ENCODE measurements at places on chromosomes 5 and 9. TPM values are rescaled to one million over a fixed set of nuclear protein-coding genes. Genes with fewer than 3 reads are reported as not detected.

GABRG2 gene
- total RNA-seq, result 0.74 TPM

PCDHGA7 gene
- 5.2 TPM for total RNA-seq

GRM6 gene
- total RNA-seq, result not detected

RAB3C gene
- total RNA-seq, result 2.5 TPM

SGCD gene
- 6.9 TPM for total RNA-seq

MYMK gene
- not detected for total RNA-seq

- no peak for DNase-seq
- no peak overlapping the region for H3K4me3 ChIP-seq
- no peak overlapping the region for H3K27ac ChIP-seq
- no peaks in the 10 kb centered on the region for H3K36me3 ChIP-seq
- H3K27me3 ChIP-seq, result no peaks in the 10 kb centered on the region
Measured at GRCh38 chr5:148205044-148205806, 2.4 kb downstream of the SPINK6 start.

- peaks cover 15% of the 10 kb centered on the region for H3K4me1 ChIP-seq
- no peak overlapping the region for H3K27ac ChIP-seq
- no peaks in the 10 kb centered on the region for H3K27me3 ChIP-seq
- H3K4me3 ChIP-seq, result no peak overlapping the region
- H3K36me3 ChIP-seq, result no peaks in the 10 kb centered on the region
Measured at GRCh38 chr5:168364151-168364661, 72.8 kb downstream of the WWC1 start.

DNA sequence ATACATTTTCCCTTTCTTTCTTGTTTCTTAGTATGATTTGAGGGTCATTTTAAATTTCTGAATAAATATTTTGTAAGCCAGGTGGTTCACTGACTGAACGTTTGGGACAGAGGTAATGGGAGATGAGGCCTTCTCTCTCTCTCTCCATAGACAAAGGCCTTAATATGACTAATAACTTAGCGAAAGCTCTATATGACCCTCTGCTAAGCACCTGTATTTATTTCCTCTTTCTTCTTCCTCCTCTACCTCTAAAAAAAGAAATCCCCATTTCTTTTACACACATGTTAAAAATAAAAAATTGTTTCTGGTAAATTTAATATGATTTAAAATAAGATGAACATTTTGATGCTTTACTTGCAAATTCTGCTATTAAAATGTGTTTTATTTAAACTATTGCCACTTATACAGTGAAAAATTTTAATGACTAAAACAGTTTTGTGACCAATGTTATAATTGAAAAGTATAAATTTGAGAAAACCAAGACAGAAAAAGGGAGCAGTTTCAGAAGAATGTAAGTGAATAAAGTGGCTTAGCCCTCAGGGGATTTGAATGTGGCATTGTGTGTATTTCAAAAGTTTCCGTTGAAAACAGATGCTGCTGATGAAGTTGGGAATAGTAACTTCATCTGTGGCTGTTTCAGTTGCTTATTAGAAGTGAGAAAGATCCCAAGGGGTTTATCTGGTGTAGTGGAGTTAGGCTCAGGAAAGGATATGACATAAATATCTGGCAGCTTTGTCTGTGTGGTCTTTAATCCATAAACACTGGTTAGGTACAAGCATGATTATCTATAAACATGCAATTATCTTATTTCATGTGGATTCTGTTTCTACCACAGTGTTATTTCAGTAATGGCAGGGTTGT lies 128.6 kb upstream of the GRHPR start:
- no peaks in the 10 kb centered on the region for H3K27me3 ChIP-seq
- DNase-seq, result no peak
- H3K27ac ChIP-seq, result no peak overlapping the region
- H3K4me3 ChIP-seq, result no peak overlapping the region
- H3K36me3 ChIP-seq, result no peaks in the 10 kb centered on the region
- H3K4me1 ChIP-seq, result peaks cover 19% of the 10 kb centered on the region

DNA sequence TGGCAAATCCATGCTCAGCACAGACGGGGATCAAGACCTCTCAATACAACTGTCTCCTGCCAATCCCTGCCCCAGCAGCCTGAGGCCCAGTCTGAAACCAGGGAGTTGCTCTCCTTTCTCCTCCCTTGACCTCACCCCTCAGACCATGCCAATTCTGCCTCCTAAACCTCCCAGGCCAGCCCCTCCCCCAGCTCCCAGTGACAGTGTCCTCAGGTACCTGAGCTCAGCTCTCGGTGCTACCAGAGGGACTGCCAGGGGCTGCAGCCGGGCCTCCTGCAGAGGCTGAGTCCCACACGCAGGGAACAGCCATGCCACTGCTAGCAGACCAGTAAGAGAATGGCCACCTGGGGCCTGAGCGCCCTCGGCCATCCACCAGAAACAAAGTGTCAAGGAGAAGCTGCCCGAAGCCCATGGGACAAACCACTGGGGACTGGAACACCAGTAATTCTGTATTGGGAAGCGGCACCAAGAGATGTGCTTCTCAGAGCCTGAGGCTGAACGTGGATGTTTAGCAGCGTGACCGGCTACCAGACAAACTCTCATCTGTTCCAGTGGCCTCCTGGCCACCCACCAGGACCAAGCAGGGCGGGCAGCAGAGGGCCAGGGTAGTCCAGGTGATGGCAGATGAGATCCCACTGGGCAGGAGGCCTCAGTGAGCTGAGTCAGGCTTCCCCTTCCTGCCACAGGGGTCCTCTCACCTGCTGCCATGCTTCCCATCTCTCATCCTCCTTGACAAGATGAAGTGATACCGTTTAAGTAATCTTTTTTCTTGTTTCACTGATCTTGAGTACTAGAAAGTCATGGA lies 557 bp upstream of the IL3 start:
- DNase-seq, result peak; percentile 84
- H3K27me3 ChIP-seq, result no peaks in the 10 kb centered on the region
- no peak overlapping the region for H3K4me3 ChIP-seq
- no peaks in the 10 kb centered on the region for H3K4me1 ChIP-seq

DNA sequence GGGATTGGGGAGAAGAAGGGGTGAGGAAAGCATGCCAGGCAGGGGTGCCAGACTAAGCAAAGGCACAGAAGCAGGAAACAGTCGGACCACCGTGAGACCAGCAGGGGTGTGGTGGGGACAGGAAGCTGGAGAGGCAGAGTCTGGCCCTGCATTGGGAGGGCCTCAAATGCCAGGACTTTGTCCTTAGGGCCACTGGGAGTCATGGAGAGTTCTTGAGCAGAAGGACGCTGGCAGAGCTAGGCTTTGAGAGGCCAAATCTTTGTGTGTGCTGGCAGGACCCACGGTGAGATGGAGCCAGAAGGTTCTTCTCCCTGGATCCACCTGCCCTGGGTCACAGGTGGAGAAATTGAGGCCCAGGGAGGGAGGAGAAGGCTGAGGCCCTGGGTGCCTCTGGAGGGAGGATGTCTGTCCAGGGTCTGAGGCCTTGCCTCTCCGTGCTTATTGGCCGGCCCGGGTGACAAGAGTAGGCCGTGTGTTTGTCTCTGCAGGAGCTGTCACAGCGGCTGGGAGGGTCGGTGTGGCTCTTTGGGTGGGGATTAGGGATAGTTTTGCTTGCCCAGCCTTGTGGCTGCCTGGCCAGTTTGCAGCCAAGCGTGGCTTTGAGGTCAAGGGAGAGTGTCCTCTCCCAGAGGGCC lies 1.8 kb upstream of the ENG start:
- no peaks in the 10 kb centered on the region for H3K27me3 ChIP-seq
- H3K4me1 ChIP-seq, result peaks cover 54% of the 10 kb centered on the region

DNA sequence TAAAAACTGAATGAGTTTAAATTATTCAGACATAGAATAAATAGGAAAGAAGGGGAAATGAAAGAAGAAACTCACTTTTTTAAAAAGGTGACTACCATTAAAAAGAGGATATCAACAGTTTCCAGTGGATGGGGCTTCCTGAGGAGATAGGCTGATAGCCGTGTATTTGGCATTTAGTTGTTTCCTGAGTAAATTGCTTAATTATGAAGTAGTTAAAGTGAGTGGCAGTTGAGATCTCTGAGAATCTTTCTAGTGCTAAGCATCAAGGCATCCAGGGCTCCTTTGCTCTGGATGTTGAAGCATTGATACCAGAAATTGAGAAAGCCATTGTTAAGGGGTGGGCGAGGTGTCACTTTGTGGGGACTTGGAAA lies 2.7 kb downstream of the TNFAIP8 start:
- H3K27ac ChIP-seq, result no peak overlapping the region
- DNase-seq, result no peak
- peaks cover 75% of the 10 kb centered on the region for H3K4me1 ChIP-seq
- H3K27me3 ChIP-seq, result no peaks in the 10 kb centered on the region
- no peaks in the 10 kb centered on the region for H3K36me3 ChIP-seq
- H3K4me3 ChIP-seq, result no peak overlapping the region

GRCh38 chr9:581673-582497 lies 259.6 kb upstream of the DMRT1 start:
- H3K27ac ChIP-seq, result no peak overlapping the region
- no peak for DNase-seq
- no peaks in the 10 kb centered on the region for H3K27me3 ChIP-seq
- no peaks in the 10 kb centered on the region for H3K36me3 ChIP-seq
- no peaks in the 10 kb centered on the region for H3K4me1 ChIP-seq

GRCh38 chr5:112689155-112689909 lies 48.4 kb upstream of the APC start:
- H3K27ac ChIP-seq, result no peak overlapping the region
- no peaks in the 10 kb centered on the region for H3K36me3 ChIP-seq
- no peak for DNase-seq
- H3K27me3 ChIP-seq, result no peaks in the 10 kb centered on the region

DNA sequence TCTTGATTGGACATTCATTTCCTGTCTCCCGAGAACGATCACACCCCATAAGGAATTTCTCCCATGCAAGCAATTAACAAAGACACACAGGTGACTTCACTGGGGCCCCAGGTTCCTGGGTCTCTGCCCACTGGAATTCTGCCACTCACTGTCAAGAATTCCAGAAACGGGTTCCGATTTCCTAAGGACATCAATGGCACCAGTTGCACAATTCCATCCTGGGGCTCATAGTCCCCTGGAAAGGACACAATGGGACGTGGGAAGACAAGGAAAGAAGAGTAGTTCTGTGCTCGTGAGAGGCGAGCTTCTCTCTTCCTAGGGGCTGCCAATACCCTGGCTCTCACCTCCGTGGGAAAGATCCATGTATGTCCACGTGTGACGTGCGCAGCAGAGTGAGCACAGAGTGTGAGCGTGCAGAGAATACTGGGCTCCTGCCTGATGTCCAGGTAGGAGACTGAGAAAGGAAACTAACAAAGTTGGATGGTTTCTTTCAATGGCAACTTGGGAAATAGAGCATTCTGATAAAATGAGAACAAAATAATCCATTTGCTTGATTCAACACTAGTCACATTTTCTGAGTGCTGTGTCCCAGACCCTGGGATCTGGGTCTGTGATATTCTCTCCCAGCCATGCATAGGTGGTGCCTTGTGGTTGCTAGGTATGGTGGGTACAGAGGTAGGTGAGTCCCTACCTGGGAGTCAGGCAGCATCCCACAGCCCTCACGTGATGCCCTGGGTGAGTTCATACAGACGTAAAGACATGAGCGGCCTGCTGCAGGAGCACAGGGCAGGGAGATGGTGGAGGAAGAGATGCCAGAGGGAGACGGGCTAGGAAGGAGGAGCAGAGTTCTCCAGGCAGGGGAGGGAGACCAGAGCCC lies 159.8 kb downstream of the COL23A1 start:
- peaks cover 13% of the 10 kb centered on the region for H3K4me1 ChIP-seq
- no peaks in the 10 kb centered on the region for H3K36me3 ChIP-seq
- no peak overlapping the region for H3K27ac ChIP-seq
- H3K27me3 ChIP-seq, result no peaks in the 10 kb centered on the region

DNA sequence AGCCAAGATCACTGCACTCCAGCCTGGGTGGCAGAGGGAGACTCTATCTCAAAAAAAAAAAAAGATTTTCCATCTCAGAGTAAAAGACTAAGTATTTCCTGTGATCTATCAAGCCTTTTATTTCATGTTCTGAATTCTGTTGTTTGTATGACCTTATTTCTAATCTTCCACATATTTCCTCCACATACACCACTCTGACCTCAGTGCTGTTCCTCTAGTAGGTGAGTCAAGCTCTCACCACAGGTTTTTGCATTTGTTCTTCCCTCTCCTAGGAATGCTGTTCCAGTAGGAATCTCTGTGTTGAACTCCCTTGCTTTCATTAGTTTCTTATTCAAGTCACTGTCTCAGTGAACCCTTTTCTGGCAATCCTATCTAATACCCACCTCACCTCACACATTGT lies 68.1 kb downstream of the INVS start:
- H3K36me3 ChIP-seq, result no peaks in the 10 kb centered on the region
- no peak overlapping the region for H3K4me3 ChIP-seq
- no peak overlapping the region for H3K27ac ChIP-seq

- no peak overlapping the region for H3K4me3 ChIP-seq
- H3K36me3 ChIP-seq, result no peaks in the 10 kb centered on the region
- H3K27me3 ChIP-seq, result no peaks in the 10 kb centered on the region
- no peak for DNase-seq
- H3K27ac ChIP-seq, result no peak overlapping the region
Measured at GRCh38 chr5:104977529-104977928, 1414.9 kb upstream of the NUDT12 start.

DNA sequence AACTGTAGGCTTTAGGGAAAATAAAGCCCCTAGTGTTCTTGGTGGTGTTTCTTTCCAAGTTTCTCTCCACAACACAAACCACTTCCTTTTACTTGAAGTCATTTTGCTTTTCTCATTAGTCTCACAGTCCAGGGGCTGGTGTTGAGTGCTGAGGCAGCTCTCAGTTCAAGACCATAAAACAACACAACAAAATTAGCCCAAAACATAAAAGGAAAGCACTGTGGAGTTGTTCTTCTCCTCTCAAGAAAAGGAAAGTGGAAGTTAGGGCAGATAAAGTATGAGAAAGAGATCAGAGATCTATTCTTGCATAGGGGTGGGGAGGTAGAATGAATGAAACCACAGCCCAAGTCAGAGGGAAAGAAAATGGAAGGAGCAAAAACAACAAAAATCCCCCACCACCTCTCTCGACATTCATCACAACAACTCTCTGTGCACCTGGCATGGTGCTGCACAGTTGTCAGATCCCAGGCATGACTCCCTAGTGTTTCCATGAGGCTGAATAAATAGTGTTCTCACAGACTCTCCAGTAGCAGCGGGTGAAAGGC lies 569.9 kb downstream of the RAB3C start:
- H3K27ac ChIP-seq, result no peak overlapping the region
- no peaks in the 10 kb centered on the region for H3K4me1 ChIP-seq
- no peaks in the 10 kb centered on the region for H3K27me3 ChIP-seq
- DNase-seq, result no peak
- H3K4me3 ChIP-seq, result no peak overlapping the region

GRCh38 chr5:131416729-131417128 lies 152.9 kb downstream of the CDC42SE2 start:
- H3K27ac ChIP-seq, result no peak overlapping the region
- no peak overlapping the region for H3K4me3 ChIP-seq
- H3K36me3 ChIP-seq, result no peaks in the 10 kb centered on the region
- no peaks in the 10 kb centered on the region for H3K4me1 ChIP-seq

DNA sequence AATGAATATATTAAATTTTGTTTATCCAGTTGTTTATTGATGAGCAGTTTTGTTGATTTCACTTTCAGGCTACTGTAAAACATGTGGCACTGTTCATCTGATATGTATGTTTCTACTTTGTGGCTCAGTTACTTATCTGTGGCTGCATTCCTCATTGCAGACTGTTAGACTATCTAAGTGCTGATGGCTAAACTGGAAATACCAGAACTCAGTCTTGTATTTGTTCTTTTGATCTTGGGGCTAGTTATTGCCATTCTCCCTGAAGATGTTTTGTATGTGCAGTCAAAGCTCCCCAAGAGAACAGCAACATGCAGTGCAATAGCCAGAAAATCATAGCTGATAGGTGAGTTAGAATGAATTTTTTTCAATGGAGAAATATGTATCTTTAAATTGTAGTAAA lies 162.2 kb downstream of the GADD45G start:
- no peaks in the 10 kb centered on the region for H3K27me3 ChIP-seq
- H3K27ac ChIP-seq, result no peak overlapping the region
- H3K4me1 ChIP-seq, result peaks cover 5% of the 10 kb centered on the region
- H3K36me3 ChIP-seq, result no peaks in the 10 kb centered on the region
- no peak for DNase-seq
- H3K4me3 ChIP-seq, result no peak overlapping the region

Measured in vagina (tissue), 2 donors.